ENCODE measurements at places on chromosomes 16 and 17. TPM values are rescaled to one million over a fixed set of nuclear protein-coding genes. Genes with fewer than 3 reads are reported as not detected.

GRCh38 chr16:50126183-50126582, 26.9 kb upstream of the TENT4B start:
- DNase-seq = no peak

GRCh38 chr17:57515662-57516211, 229.4 kb downstream of the CCDC182 start:
- DNase-seq = no peak

GRCh38 chr17:81448950-81449349, 53.7 kb downstream of the BAHCC1 start:
- DNase-seq = no peak

DNA sequence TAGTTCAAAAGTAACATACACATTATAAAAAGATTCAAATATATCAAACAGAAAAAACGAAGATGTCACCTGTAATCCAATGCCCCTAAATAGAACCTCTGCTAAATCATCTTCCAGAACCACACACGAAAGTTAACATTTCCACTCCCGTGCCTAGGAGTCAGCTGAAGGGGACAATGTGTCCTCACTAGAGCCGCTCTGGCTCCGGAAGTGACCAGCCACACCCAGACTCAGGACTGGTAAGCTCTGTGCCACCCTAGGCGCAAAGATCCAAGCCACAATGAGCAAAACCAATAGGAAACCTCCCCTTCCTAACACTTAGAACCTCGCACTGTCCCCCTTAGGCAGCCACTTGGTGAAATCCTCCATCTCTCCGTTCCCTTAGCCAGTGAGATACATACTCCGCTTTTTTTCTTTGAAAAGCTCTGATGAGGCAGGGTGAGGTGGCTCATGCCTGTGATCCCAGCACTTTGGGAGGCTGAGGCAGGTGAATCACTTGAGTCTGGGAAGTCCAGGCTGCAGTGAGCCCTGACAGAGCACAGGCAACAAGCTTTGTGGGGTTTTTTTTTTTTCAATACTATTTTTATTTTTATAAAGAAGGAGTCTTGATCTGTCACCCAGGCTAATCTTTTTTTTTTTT, 11.8 kb downstream of the CTRB1 start:
- DNase-seq = no peak

- DNase-seq = no peak
Measured at GRCh38 chr17:83032781-83033180, 46.6 kb upstream of the METRNL start.

CD7 gene
- 41.0 TPM for total RNA-seq

KRTAP4-1 gene
- total RNA-seq = not detected

SLC12A3 gene
- total RNA-seq = not detected

BCL6B gene
- total RNA-seq = not detected

- no peak for DNase-seq
Measured at GRCh38 chr17:72393553-72393952, 272.7 kb downstream of the SOX9 start.

- no peak for DNase-seq
Measured at GRCh38 chr16:4372578-4373355, 1.1 kb downstream of the VASN start.

DNA sequence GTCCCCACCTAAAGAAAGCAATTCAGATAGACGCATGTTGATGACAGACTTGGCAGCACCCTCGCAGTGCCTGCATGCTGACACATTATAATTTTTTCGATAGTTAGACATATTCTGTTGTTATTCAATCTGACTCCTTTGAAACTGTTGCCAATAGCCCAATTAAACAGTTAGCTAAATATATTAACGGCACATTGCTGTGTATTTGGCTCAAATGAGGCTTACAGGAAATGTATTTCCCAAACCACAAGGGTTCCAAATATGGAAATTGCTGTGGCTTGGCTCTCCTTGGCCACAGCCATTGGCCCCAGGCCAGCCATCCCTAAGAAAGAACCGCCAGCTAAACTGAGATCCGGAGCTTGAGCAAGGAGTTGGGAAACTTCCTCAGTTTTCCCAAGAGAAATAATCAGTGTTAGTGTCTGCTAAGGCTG, 31.1 kb downstream of the C16orf82 start:
- DNase-seq = no peak

KCNJ18 gene
- total RNA-seq = not detected

GRCh38 chr17:72743037-72743467, 349.4 kb downstream of the SLC39A11 start:
- no peak for DNase-seq

GRCh38 chr16:473046-474043, 47.9 kb downstream of the RAB11FIP3 start:
- DNase-seq = no peak

ITGAD gene
- not detected for total RNA-seq

DNA sequence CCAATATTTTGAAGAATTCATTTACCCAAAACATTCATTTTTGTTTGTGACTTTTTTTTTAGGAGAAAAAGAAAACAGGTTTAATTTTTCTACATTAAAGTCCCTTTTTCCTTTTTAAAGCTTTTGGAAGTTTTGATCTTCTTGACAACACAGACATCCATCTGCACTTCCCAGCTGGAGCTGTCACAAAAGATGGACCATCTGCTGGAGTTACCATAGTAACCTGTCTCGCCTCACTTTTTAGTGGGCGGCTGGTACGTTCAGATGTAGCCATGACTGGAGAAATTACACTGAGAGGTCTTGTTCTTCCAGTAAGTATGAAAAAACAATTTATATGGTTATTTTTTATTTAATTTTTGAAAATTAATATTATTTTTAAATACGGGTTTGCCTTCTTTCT, 37.2 kb downstream of the SIAH1 start:
- no peak for DNase-seq

- peak; percentile 63 for DNase-seq
Measured at GRCh38 chr16:66551348-66551759, 1.0 kb upstream of the CKLF start.

DNA sequence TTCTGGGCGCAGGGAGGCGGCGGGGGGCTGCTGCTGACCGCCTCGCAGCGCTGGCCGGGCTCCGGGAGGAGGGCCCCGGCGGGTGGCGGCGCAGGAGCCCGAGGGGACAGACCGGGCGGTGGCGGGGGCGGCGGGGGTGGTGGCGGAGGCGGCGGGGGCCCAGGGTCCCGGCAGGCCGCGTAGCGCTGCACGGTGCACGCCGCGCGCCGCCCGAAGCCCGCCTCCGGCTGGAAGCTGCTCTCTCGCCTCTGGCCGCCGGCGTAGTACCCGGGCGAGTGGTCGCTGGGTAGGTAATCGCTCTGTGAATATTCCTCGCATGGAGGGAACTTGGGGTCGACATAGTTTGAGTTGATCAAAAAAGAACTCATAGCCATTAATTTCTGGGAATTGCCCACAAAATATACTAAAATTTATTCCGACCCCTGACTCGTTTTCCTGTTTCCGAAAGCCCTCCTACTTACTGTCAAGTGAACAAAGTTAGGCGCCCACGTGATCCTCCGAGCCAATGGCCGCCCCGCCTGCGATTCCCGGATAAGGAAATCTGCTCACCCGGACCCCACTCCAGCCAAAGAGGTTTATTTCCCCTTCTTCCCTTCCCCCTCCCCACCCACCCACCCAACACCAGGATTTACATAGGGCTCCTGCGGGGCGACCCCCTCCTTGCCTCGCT, at the start of gene HOXB4:
HOXB4 (minus strand) TSS at position 405 of the 670 bp plus-strand sequence; CDS start at position 374, 31 bp downstream.
- peak; percentile 60 for DNase-seq

- no peak for DNase-seq
Measured at GRCh38 chr17:72399608-72400487, 279.0 kb downstream of the SOX9 start.

GRCh38 chr16:12543700-12544476, 259.8 kb downstream of the CPPED1 start:
- no peak for DNase-seq

DNA sequence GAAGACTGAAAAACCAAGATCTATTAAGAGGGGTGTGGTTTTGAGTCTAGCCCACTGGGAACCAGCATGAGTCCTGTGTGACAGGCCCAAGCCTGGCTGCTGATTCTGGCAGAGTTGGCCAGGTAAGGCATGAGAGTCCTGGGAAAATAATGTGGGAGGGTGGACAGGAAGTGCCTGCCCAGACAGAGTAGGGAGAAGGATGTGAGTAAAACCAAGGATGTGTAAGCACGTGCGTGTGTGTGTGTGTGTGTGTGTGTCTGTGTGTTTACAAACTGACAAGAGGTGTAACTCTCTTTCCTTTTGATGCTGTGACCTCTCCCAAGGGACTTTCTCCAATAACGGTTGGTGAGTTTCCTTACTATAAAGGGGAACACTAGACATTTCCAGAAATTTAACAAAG, 15.6 kb upstream of the TEX2 start:
- no peak for DNase-seq

DNA sequence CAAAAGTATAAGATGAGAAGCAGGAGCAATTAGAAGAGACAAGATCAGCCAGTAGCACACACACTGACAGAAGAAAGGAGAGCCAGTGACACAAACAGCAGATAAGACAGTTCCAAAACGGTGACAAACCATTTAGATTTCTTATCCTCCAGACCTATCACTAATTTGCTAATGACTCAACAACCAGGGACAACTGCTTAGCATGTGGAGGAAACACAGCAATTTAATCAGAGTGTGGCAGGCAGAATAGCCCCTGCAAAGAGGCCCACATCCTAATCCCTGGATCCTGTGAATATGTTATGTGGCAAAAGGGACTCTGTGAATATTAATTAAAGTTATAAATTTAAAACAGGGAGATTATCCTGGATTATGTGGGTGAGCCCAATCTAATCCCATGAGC, 81.1 kb downstream of the CACNG1 start:
- no peak for DNase-seq

- DNase-seq = no peak
Measured at GRCh38 chr17:19339341-19339815, 23.1 kb downstream of the B9D1 start.

- no peak for DNase-seq
Measured at GRCh38 chr17:18069101-18069500, 18.6 kb upstream of the DRG2 start.

All from CD4-positive, alpha-beta memory T cell (primary cell).